ENCODE measurements at places on chromosomes 1 and 21.

- no peak for DNase-seq
Observed at GRCh38 chr1:166972826-166973225, 2.5 kb downstream of the ILDR2 start.

DNA sequence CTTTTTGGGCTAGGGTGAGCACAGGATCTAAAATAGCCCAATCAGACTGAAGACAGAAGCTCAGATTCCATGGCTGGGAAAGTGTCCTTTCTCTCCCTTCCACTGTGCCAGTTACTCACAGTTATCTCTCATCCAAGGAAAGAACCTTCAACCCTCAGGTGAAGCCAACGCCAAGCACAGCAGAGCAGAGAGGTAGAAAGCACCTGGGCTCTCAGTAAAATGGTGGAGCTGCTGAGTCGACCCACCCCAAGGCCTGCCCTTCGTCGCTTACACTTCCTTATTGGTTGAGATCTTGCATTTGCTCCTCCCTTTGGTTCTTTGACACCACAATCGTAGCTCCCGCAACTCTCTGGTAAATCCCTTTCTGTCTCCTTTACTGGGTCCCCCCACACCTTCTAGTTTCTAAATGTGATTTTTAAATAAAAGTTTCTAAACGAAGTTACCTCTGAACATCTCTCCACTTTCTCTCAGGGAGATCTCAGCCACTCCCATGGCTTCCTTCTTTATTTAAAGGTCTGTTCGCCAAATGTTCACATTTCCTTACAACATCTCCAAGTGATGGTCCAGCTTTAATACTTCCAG lies 27.5 kb upstream of the SLC30A1 start:
- DNase-seq = no peak

- DNase-seq = no peak
Observed at GRCh38 chr1:172354291-172355274, 65.9 kb upstream of the C1orf105 start.

DNA sequence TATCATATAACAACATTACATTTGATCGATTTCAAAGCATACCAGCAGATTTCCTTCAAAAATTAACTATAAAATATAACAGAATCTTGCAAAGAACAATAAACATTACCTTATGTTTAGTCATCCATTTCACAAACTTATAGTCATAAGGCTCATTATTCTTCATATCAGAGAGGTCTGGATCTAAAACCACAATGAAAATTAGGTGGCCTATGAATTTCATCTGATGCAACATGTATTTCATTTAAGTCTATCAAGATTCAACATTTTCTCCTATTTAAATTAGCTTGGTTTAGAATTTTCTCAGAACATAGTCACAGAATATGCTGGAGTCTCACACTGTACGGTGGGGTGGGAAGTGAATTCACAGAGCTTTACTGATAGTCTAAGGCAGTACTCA lies 49.2 kb downstream of the KYAT3 start:
- no peak for DNase-seq

GRCh38 chr1:90879281-90879680 lies 142.6 kb downstream of the ZNF644 start:
- DNase-seq = peak; percentile 3

DNA sequence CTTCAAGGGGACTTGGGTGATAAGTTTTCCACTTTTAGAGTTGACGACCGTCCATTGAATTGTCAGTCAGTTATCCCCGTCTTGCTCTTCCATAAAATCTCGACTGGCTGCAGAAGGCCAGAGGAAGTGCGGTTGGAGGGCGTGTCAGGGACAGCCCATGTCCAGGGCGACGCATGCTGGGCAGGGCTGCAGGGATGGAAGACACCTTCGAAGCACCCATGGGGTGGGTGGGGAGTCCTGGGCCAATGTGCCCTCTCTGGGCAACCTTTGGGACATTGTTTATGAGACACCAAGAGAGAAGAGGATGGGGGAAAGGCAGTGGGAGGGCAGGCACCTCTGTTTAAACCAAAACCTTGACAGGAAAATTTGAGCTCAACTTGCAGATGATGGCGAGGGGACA lies 38.6 kb upstream of the EDN2 start:
- DNase-seq = no peak

DNA sequence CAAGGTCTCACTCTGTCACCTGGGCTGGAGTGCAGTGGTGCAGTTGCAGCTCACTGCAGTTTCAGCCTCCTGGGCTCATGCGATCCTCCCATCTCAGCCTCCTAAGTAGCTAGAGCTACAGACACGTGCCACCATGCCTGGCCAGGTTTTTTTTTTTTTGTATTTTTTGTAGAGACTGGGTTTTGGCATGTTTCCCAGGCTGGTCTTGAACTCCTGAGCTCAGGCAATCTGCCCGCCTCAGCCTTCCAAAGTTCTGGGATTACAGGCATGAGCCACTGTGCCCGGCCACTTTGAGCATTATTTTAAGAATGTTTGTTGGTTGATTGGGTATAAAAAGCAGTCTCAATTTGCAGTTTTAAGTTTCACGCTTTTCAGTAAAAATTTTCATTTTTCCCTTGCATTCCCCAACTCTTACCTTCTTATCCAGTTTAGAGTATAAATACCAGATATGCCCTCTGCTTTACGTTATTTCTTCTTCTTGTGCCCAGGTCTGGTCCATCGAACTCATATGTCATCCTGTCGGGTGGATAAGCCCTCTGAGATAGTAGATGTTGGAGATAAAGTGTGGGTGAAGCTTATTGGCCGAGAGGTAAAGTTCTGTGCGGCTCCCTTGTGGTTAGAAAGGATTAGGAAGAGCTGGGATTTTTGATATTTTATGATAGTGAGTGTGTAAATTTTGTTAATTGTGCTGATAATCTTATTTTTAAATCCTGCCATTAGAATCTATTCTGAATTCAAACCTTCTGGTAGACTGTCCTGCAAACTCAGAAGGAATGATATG lies 36.0 kb downstream of the FABP3 start:
- DNase-seq = no peak

DNA sequence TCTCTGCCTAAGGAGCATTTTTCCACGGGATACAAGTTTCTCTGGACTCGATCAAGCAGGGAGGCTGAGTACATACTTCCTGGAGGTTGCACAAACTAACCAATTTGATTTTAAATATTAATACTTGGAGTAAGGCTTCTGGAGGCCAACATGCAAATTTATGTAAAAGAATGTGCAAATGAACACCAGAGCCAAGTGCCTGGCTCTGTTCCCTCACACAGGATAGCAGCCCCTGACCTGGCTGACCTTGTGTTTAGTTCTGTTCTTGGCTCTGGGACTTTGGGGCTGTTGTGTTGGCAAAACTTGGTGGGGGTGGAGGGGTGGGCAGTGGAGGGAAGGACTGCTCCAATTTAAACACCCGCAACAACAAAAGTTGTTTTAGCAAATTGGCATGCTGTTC lies 34.2 kb downstream of the CNIH3 start:
- DNase-seq = no peak

GRCh38 chr1:56410405-56410804 lies 169.0 kb downstream of the PLPP3 start:
- no peak for DNase-seq

DNA sequence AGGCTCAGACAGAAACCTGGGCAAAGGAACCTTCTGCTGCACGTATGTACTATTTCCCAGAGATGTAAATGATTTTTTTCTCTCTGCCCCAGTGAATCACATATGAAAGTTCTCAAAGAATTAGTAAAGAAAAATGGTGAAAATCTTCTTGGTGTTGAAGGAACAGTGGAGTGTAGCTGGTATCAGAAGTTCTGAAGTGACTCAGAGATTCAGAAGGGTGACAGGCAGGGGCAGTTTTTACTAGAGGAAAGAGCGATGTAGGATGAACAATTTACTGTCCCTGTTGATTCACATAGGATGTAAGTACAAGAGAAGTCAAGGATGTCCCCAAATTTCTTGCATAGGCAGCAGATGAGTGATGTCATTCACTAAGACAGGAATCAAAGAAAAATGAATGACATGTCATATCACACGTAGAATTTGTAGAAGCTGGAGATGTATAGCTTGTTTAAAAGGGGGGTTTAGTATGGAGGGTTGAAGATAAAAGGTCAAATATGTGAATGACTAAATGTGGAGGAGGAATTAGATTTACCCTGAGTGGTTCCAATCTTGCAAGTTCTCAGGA lies 26.4 kb downstream of the WLS start:
- no peak for DNase-seq

DNA sequence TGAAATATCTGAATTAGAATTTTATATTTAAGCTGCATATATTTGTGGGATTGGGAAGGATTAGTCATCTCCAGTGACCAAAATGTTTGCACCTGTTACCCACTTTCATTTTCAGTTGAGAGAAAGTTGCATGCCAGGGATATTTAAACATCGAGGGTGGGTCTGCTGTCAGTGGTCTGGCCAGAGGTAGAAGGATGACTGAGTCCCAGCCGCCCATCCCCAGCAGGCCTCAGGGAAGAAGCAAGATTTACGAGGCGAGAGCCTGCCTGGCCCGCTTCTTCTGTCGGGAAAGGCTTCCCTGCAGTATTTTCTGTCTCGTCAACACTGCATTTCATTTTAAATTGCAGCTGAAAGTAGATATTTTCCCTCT lies 1.4 kb upstream of the MAN1C1 start:
- no peak for DNase-seq

Data from HT1080 (cell line).